Central memory CD4-positive, alpha-beta T cell (primary cell): ENCODE measurements at places on chromosomes 1 and 21.
A peak's percentile ranks its signal among the peaks of the same experiment; 100 is the strongest.

DNA sequence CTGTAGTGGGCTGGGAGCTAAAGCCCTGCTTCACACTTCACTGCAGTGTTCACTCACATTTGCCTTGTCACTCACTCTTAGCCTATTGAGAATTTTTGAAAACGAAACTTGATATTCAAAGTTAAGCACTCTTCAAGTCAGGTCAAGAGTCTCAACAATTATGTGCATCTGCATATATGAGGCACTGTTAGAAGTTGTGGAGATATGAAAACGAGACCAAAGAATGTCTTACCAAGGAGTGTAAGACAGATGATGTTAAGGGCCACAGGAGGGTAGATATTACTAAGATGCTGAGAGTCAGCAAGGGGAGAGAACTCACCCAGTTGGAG is 64.7 kb upstream of the GJA8 start:
- DNase-seq, result no peak

DNA sequence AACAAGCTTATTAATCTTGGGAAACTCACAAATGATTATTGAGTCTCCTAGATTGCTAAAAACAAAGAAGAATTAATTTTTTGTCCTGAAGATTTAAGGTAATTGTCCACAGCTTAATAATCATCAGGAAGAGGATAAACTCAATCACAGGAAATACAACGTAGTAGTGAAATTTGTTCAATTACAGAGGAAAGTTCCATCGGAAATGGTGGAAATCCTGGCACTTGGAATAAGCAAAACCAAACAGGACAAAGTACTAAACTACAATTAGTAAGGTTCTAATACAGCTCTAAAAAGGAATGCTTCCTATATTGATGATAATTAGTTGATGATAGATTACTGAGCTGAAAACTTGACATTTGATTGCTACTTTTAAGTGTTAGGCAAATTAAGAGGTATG is 485.4 kb downstream of the USP25 start:
- DNase-seq, result no peak

GRCh38 chr1:154791292-154792166 is 78.6 kb downstream of the KCNN3 start:
- DNase-seq, result peak; percentile 90

GRCh38 chr1:39509360-39510009 is 18.0 kb downstream of the BMP8A start:
- DNase-seq, result no peak

DNA sequence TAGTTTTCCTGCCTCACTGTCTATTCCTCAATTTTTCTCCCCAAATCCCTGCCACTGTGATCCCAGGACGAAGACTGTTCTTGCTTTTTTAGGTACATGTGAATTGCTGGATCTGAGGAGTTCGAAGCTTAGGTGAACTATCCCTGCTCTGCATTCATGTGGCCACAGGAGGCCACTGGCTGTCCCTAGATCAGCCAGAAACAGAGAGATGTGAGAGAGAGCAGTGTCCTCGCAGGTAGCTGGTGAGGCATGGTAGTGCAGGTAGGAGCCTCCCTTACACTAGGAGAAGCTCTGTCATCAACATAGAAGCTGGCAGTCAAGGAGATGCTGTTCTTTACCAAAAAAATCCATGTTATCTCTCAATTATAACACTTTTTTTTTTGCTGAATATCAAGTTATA is 71.5 kb downstream of the USP24 start:
- DNase-seq, result no peak

GRCh38 chr21:35172231-35172630 is 123.1 kb upstream of the RUNX1 start:
- peak; percentile 12 for DNase-seq

- no peak for DNase-seq
These were observed 59.0 kb upstream of the C1orf53 start for GRCh38 chr1:197843401-197843800.

DNA sequence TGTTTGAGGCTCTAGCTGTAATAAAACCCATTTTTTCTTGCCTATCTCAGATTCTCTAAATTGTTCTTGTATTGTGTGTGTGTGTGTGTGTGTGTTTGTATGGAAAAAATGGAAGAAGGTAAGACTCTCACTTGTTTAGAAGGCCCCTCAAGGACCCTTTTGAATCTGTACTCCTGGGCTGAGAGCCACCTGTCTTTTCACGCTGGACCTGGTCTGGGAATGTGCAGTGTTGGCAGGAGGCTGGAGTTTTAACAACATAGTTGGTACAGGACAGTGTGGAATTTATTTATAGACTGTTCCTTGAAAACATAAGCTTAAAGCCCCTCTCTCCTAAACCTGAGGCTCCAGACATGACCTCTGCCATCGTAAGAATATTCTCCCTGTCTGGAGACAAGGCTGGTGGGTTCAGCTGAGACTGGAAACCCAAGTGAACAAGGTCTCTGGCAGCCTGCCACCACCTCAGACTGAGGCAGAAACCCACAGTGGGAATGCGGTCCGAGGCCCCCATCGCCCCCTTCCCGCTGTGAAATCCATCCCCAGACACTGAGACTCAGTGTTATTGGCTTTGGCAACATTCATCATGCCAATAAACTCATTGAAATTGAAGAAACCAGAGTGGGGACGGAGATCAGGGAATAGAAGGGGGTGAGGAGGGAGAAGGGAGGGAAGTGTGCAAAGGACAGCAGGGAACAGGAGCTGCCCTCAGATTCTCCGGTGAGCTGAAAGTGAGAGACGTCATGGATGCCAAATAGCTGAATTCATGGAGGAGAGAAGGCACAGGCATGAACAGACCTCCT is 24.6 kb upstream of the PLXNA2 start:
- no peak for DNase-seq

- DNase-seq, result no peak
These were observed 94.5 kb downstream of the ROR1 start for GRCh38 chr1:63868268-63868781.

GRCh38 chr21:29163341-29164115 is 33.1 kb downstream of the MAP3K7CL start:
- DNase-seq, result no peak

DNA sequence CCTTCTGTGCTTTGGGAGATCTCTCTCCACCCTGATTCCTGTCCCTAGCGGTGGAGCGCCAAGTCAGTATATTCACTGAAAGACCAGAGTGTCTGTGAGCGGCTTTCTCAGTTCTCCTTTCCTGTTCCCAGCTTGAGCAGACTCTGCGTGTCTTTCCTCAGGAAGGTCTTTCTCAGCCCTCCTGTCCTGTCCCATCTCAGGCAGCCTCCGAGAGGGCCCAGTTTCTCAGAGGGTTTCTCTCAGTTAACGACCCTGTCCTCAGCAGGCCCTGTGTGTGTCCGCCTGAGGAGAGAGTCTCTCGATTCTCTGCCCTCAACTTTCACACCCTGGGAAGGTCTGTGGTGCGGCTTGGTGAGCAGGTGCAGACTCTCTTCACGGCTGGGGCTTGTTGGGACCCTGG is 34.0 kb upstream of the CHIT1 start:
- no peak for DNase-seq

DNA sequence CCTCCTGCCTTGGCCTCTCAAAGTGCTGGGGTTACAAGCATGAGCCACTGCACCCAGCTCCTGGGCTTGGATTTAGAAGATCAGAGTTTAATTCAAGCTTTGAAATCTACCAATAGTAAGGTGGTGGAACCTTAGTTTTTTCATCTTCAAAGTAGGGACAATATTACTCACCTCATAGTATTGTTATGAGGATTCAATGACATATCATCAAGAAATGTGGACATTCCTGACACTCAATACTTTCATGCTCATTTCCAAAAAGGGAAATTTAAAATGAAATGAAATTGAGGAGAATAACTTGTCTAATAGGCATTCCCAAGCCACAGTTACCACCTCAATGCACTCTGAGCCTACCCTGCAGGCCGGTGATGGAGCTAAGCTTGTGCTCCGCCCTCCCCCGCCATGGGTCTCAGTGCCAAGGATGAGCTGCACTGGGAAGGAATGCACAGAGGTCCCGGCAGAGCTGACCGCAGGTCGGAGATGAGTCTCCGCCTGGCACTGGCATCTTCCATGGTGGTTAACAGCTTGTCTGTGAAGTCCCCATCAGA is 56.5 kb upstream of the BCAR3 start:
- no peak for DNase-seq

DNA sequence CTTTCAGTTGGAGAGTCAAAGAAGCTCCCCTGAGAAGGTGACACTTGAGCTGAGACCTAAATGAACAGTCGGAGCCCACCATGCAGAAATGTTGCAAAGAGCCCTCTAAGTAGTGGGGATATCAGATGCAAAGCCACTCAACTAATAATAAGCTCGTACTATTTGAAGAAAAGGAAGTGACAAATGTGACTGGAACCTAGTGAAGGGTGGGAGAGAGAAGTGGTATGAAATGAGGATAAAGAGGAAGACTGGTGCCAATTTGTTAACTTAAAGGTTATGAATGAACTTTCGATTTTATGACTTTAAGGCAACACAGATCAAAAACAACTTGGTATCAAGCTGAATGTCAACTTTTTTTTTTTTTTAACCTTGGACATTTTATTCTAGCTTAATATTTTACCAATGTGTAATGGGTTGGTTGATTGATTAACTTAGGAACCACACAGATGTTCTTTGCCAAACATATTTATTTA is 14.7 kb downstream of the LYPLAL1 start:
- no peak for DNase-seq

GRCh38 chr1:226051365-226051764 is 11.2 kb upstream of the H3-3A start:
- DNase-seq, result no peak

DNA sequence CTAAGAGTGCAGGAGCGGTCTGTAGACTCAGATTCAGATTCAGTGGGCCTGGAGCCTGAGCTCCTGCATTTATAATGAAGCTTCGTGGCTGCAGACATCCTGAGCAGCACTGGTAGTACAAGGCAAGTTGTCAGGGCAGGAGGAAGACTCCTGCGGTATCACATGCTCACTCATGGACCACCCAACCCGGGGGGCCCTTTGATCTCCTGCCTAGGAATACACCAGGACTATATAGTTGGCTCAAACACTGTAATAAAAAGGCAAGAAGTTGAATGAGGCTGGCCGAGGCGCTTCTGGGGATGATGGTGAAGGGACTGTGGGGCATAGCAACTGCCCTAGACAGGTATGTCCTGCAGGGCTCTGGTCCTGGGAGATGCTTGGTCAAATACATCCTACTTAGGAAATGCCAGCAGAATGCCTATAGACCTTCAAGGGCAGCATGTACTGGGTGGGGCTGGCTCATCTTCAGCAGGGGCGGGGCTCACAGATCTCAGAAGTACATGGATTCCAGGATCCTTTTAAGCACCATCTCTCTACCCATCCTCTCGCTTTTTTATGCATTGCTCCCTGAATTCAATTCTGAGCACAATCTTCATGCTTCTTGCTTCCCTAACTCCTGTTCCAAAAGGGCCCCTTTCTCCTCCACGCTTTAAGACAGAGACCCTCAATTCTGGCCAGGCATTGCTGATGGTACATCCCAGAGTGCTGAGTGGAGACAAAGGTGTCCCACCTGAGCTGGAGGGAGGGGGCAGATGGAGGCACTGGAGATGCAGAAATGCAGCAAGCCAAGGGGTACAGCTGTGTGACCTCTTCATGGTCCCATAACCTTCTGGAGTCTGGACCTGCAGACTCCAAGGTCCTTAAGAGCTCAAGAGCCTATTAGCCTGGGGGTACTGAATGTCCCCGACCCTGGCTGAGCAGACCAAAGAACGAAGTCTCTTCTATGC is 2.1 kb upstream of the RAP1GAP start:
- no peak for DNase-seq

DNA sequence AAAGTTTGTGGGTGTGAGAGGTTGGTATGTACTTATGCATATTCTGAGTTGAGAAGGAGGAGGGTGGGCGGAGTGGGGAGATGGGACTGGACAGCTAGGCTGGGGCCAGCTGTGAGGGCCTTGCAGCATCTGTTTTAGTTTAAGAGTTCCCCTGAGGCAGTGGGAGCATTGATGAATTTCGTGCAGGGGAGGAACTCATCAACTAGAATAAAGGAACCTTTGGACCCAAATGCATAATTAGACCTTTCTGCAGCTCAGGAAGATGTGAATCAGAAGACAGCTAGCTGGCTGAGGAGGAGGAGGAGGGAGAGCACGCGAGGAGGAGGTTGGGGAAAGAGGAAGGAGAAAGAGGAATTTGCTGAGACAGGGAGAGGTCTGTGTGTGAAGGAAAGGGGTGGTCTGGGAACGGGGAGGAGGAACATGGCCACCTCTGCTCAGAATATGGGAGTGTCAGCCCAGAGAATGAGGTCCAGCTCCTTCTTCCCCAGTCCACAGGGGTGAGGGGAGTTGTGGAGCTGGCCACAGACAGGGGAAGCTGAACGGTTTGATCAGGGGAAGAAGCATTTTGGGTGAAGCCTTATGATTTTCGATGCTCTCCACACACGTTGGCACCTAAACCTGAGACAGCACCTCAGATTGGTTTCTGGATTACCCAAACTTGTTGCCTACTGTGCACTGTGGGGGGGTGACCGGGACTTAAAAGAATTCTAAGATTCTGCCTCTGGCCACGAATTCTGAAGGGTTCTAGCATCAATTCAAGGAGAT is 27.7 kb downstream of the MYOG start:
- DNase-seq, result no peak

GRCh38 chr1:194860248-194861201 is 1674.1 kb upstream of the B3GALT2 start:
- no peak for DNase-seq

DNA sequence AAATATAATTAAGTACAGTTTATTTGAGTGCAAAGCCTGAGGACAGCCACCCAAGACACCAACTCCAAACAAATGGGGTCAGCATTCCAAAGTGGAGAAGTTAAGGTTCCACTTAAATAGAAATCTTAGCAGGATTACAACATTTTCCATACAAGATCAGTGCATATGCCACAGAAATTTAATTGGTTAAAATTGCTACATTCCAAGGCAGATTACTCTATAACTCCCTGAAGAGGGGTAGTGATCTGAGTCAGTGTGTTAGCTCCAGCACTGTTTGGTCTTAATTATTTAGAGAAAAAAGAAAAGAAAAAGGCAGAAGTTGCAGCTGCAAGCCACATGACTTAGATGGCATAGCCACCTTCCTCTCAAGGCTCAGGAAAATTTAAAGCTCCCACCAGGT is 297.5 kb downstream of the HHIPL2 start:
- DNase-seq, result no peak

- no peak for DNase-seq
These were observed 329.3 kb downstream of the BARHL2 start for GRCh38 chr1:90387805-90388204.

DNA sequence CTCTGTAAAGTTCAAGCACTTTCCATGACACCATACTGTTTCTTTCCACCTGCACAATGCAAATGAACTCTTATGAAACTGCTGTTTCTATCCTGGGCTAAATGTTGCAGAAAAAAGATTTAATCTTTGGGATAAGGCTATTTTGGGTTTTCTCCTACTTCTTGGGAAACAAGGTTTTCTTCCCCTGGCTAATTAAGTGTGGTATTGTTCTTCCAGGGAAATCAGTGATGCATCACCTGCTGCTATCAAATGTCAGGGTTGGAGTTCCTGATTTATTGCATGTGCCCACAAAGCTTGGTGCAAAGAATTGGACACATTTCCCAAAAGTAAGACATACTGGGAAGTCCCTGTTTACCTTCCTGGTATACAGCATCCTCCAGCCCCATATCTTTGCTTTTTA is 6.0 kb upstream of the RGS4 start:
- no peak for DNase-seq
